ENCODE measurements at places on chromosomes 11 and 22.

- no peak for DNase-seq
These were observed 8.4 kb upstream of the FLI1 start for GRCh38 chr11:128685402-128686020.

GRCh38 chr11:113505046-113505445 is 29.8 kb upstream of the DRD2 start:
- DNase-seq = no peak

- DNase-seq = no peak
These were observed 2.8 kb downstream of the TMEM9B start for GRCh38 chr11:8961401-8961800.

DNA sequence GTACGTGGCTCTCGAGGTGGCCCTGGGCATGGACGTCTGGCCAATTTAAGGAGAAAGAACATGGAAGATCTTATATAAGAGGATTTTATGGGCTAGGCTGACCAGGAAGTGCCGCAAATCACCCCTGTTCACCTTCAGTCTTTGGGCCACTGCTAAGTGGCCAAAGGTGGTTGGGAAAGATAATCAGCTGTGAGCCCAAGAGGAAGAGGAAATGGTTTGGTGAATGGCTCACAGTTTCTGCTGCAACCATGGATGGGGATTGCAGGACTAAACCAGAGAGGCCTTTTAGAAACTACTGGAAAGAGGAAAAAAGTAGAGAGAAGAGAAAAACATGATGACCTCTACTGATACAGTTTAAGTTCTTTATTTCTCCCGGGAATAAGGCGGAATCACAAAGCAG is 96.0 kb upstream of the ARHGAP20 start:
- DNase-seq = no peak

GRCh38 chr11:46253258-46254132 is 24.0 kb upstream of the CREB3L1 start:
- no peak for DNase-seq
